CD8-positive, alpha-beta memory T cell (primary cell): ENCODE measurements at places on chromosomes 3 and 15.

GRCh38 chr3:56314842-56315241, 153.4 kb downstream of the ERC2 start:
- DNase-seq = no peak

- no peak for DNase-seq
Observed at GRCh38 chr3:138438896-138439295, 4.5 kb downstream of the ESYT3 start.

DNA sequence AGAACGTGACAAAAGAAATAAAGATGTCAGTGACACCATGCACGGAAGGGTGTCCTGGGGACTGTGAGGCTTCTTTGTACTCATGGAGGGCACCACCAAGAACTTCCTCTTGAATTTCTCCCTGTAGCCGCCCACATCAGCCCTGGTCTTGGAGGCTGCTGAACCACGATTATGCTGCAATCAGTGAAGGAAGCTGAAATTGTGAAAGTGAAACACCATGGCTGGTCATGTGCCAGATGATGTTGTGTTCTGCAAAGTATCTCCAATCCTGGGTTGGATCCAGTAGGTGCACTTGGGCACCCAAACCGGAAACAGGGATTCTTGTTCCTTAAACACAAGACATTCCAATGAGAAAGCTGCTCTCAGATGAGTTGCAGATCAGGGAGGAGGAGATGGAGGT, 104.4 kb upstream of the GOLGA6L6 start:
- no peak for DNase-seq

GRCh38 chr3:29576181-29576580, 295.3 kb downstream of the RBMS3 start:
- no peak for DNase-seq

GRCh38 chr15:25242166-25242879, 196.5 kb downstream of the UBE3A start:
- DNase-seq = no peak

DNA sequence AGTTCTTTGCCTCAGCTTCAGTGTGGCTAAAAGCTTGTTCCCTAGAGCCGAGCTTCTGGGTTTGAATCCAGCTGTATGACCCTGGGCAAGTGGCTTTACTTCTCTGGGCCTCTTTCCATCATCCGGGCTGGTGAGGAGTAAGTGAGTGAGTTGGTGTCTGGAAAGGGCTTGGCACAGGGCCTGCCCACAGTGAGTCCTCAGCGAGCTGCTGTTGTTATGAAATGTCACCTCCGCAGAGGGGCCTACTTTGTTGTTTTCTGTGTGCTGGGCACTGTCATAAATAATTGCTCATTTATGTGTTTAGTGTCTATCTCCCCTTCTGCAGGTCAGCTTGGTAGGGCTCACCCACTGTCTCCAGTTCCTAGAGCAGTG, 31.7 kb downstream of the SLC6A6 start:
- DNase-seq = no peak
